ENCODE measurements at places on chromosomes 3 and 15.

DNA sequence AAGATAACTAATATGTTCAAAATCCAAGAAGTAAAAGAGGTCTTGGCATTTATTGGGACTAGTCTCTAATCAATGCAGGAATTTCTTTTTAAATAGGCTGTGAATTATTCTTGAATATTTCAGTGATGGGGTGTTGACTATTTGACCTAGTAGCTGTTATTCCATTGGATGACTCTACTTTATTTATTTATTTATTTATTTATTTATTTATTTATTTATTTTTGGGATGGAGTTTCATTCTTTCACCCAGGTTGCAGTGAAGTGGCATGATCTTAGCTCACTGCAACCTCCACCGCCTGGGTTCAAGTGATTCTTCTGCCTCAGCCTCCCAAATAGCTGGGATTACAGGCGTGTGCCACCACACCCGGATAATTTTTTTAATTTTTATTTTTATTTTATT, 1227.8 kb downstream of the ZPLD1 start:
- DNase-seq, result no peak

DNA sequence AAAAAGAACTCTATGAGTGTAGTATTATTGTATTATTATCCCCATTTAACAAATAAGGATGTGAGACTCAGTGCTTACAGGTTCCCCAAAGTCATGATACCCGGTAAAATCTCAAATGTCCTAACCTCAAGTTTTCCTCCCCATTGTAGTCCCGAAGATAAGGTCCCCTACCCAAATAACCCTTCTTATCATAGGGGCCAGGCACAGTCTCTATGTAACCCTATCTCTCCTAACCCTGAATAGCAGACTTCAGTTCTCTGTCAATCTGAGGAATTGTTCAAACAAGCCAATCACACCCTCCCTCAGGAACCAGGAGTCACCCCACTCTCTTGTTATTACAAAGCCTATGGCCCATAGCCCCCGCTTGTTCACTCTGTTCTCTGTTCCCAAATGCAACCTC, 10.5 kb upstream of the SUSD5 start:
- no peak for DNase-seq

DNA sequence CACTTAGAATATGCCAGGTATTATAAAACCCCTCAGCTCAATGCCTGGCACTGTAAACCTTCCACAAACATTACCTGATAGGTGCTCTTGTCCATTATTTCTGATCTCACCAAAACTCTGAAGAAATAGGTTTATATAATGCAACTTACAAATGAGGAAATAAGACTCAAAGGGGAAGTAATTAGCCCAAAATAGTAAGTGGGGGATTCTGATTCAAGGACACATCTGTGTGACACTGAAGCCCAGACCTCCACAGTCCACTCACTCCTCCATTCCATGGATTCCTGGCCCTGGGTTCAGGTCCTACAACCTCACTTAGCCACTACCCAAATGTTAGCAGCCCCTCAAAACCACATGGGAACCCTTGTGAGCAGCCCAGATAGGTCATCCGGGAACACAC, 49.9 kb downstream of the TRANK1 start:
- DNase-seq, result no peak

GRCh38 chr3:169604568-169604967, 58.9 kb downstream of the MECOM start:
- DNase-seq, result no peak

DNA sequence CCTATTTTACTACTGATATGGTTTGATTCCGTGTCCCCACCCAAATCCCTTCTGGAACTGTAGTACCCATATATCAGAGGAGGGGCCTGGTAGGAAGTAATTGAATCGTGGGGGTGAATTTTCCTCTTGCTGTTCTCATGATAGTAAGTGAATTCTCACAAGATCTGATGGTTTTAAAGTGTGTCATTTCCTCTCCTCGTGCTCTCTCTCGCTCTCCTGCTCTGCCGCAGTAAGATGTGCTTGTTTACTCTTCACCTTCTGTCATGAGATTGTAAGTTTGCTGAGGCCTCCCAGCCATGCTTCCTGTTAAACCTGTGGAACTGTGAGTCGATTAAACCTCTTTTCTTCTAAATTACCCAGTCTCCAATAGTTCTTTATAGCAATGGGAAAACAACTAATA, 81.2 kb upstream of the ZBTB20 start:
- no peak for DNase-seq

GRCh38 chr3:95120921-95121320, 1058.1 kb downstream of the NSUN3 start:
- no peak for DNase-seq

DNA sequence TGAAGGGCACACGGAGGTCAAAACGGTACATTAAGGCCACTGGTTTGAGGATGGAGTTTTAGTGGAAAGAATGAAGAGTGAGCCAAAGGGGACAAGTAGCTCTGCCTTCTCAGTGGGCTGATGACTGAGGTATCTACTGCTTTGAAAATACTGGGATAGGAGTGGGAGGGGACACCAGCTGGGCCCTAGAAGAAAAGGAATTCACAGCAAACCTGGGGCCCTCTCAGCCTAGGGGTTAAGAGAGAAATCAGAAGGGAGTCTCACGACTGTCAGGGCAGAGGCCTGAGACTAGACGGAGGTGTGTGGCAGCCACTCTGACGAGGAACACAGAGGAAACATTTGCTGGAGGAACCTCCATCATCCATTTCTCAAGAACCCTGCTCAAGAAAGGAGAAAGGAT, 75.1 kb downstream of the TNIK start:
- DNase-seq, result no peak

DNA sequence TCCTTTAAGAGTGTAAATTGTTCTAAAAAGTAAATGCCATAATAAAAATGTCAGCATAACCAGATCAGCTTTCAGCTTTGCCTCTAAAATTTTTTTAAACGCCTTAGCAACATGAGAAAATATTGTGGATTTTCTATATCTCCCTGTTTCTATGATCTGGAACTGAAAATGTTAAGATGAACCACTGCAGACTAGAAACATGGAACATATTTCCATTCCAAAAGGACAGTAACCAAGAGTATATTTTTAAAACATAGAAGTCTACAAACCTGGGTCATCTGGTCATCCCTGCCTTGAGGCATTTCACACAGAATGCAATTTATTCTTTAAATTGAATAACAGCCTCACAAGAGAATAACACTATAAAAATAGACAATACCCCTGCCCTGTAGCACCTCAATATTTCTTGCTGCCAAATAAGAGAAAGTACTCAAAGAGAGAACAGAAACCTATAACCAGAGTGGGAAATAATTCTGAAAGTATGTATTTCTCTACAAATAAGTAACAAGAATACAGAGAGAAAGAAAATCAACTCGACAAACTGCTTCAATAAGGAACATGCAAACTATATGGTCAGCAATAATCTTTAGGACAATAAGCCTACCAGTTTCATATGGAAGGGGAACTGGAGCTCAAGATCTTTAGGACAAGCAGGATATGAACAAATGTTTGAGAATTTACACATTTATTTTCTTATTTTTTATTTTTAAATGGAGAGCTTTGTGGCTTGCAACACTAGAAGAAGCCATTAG, 949.0 kb downstream of the EPHA3 start:
- DNase-seq, result no peak

- no peak for DNase-seq
Measured at GRCh38 chr3:179853176-179853575, 183.6 kb downstream of the PEX5L start.

DNA sequence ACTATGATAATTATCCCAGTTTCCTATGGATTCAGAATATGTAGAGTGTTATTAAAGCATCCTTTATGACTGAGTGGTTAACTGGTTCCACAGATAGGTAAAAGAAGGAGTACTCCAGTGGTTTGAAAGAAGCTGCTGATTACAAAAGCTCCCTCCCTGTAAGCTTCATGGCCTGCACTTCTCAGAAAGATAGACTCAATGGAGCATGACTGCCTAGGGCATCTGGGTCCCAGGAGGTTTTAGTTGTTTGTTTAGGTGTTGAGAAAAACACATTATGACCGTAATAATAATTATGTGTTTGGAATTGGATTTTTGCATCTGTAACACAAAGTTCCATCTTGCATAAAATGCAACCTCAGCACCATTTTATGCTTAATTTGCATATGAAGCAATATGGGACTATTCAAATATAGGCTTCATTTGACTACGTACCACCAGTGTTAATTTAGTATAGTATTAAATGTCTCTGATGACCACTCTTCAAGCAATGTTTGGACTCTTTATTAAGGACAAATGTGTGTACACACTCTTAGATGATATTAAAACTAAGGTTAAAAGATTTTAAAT, 121.1 kb downstream of the ROBO2 start:
- no peak for DNase-seq

DNA sequence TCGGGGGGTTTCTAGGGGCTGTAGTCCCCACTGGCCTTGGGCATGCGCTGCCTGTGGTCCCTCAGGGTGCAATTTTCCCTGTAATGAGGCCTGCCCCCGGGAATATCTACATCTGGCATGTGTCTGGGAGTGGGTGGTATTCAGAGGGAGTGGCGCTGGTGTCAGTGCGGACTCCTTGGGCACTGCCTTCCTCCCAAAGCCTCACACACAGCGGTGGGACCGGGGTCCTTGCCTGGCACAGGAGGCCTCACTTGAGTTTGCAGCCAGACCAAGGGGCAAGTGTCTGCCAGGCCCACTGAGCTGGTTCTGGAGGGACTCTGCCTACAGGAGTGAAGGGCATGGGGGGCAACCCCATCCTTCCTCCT, 53.5 kb upstream of the PCSK6 start:
- DNase-seq, result no peak

GRCh38 chr3:9686050-9686550, 17.5 kb upstream of the CPNE9 start:
- no peak for DNase-seq

DNA sequence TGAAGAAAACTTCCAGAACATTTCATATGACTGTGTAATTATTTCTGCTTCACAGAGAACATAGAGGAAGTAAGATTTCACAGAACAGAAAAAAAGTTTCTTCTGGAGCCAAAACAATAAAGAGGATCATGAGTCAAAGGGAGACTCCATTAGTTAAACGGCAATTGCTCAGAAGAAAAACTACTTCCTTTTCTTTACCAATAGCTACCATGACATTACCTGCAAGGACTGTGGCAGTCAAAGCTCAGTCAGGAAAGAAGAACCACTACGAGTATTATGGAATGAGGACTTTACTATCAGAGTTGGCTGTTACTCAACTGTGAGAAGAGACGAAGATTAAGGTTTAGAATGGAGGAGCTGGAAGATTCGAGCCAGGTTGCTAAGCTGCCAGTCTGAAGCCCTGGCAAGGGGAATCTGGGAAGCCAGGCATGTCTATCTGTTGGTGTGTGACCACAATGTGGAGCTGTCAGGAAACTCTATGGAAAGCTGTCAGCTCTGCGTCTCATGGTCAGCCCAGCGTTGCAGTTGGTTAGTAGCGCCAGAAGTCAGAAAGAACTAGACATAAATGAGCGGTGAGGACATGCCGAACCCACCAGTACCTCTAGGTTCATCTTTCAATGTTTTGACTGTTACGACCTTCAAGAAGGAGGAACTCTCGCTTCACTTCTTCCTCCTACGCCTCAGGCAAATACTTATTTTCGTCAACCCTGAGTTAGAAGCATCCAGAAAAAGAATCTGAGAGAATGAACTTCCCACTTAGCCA, 604.3 kb downstream of the FGF12 start:
- no peak for DNase-seq

DNA sequence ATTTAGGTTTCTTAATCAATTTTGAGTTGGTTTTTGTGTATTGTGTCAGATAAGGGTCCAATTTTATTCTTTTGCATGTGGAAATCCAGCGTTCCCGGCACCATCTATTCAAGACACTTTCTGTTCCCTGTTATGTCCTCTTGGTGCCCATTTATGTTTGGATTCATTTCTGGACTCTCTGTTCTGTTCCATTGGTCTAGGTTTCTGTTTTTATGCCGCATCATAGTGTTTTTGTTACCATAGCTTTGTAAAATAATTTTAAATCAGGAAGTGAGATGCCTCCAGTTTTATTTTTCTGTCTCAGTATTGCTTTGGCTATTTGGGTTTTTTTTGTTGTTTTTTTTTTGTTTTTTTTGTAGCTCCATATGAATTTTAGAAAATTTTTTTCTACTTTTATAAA, 97.1 kb downstream of the LRRC28 start:
- DNase-seq, result no peak

GRCh38 chr15:31464216-31465082, 137.8 kb downstream of the KLF13 start:
- DNase-seq, result no peak

DNA sequence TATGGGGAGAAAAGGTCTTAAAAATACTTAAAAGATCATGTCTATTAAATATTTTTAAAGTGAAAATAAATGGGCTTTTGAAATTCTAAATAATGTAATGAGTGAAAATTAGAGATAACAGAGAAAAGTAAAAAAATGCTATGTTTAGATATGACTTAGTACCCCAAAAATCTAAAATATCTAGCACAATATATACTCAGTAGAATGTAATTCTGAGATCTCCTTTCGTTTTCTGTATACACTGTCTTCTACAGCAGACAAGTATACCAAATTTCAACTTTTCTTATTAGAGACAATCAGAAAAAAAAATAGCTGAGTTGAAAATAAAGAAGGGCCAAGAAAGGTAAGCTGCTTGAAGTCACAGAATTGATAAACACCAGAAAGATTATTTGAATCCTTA, 140.8 kb downstream of the ADAM10 start:
- DNase-seq, result no peak

DNA sequence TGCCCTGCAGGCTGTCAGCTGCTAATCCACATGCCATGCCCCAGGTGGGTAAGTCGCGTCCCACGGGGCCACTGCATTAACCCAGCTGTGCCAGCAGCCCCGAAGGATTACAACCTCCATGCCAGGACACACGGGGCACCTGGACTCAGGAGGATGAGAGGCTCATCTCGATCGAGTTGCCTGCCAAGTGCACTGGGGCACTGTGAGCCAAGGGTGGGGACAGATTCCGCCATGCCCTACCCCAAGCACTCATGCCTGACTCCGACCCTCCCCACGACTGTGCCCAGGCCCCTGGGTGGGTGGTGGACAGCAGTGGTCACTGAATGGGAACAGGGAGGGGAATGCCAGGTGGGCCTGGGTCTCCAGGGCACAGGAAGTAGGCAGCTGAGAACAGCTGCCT, 20.7 kb upstream of the SNRPA1 start:
- DNase-seq, result no peak

GRCh38 chr3:155323063-155323666, 29.7 kb upstream of the STRIT1 start:
- DNase-seq, result no peak

DNA sequence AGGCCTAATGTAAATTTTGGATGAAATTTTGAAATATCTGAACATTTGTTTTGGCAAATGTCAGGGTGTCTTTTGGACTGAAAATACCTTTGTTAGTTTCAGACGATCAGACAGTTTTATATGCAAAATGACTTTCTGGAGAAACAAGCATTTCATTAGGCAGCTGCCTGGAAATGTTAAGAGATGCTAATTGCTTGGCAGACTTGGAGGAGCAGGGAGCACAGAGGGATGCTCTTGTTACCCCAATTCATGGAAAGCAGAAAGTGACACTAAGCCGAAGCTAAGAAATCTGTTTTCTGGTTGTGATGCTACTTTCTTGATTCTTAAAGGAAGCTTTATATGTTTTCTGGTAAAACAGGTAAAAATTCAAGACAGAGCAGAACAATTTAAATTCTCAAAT, 204.3 kb upstream of the GBE1 start:
- DNase-seq, result no peak

DNA sequence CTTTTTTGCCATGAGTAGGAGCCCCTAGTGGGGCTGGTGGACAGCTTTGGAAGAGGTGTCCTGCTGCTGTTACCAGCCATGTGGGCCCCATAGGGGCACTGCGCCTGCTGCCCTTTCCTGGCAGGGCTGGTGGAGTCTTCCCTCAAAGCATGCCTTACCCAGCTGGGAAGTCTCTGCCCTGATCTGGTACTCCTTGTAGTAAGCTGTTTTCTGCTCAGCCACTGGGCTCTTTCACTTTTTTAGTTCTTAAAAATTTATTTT, 26.2 kb downstream of the HMCES start:
- DNase-seq, result no peak
